ENCODE measurements at places on chromosomes 12 and 14. TPM values are rescaled to one million over a fixed set of nuclear protein-coding genes. Genes with fewer than 3 reads are reported as not detected.

DNA sequence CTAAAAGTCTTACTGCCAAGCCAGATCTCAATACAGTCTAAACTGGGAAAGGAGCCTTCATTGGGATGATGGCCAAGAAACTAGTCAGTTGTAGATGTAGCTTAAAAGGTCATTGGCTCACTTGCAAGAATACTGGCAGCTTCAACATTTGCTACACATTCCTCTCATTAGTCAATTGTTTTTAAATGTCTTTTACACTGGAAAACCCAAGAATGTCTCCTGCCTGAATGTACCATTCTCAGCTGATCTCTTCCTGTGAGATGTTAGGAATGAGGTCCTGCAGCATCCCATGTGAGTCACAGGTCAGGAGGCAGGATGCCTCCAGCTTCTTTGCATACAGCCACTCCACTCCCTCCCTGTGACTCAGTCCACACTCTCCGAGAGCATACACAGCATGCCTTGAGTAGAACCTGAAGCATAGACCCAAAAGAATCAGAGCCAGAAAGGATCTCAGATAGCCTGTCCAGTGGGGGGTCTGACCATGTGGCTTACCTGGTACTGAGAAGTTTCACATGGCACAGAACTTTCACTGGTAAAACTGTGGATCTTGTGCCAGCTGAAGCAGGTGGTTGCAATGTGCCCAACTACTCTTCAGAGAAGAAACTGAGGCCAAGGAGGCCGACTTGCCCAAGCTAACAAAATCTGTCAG, 56.0 kb upstream of the HECTD1 start:
- no peaks in the 10 kb centered on the region for H3K27me3 ChIP-seq
- no peaks in the 10 kb centered on the region for H3K36me3 ChIP-seq
- H3K27ac ChIP-seq = no peak overlapping the region
- H3K4me3 ChIP-seq = no peak overlapping the region
- H3K4me1 ChIP-seq = no peaks in the 10 kb centered on the region

DNA sequence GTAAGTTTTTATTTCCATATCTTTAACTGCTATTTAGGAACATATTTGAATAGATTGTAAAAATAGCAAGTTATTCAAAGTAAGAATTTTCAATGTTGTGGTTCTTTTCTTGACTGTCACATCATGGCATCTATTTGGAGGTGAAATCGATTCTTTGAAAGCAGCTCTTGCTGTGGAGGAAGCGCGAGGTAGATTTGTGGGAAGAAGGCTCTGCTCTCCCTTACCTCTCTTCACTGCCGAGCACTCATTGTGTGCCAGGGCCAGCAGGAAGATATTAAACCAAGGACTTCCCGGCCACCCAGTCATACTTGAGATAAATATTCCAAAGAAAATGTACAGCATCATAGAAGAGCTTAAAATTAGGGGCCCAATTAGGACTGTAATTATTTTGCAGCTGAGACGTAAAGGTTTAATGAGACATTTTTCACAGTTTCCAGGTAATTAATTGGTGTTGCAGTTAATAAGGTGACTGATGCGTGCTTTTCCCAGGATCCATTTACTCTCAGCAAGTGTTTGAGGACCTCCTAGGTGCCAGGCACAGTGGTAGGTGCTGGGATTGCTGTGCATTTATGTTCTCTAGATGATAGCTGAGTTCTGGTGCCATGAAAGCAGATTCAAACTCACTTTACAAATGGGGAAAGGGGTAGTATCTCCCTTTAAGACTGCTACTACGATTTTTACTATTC, 89.2 kb upstream of the DYNC1H1 start:
- H3K27ac ChIP-seq = peak overlapping the region; percentile 9
- peaks cover 73% of the 10 kb centered on the region for H3K4me1 ChIP-seq

- no peaks in the 10 kb centered on the region for H3K36me3 ChIP-seq
- no peaks in the 10 kb centered on the region for H3K27me3 ChIP-seq
- no peak overlapping the region for H3K4me3 ChIP-seq
Measured at GRCh38 chr12:130970908-130971233, 17.2 kb downstream of the ADGRD1 start.

DNA sequence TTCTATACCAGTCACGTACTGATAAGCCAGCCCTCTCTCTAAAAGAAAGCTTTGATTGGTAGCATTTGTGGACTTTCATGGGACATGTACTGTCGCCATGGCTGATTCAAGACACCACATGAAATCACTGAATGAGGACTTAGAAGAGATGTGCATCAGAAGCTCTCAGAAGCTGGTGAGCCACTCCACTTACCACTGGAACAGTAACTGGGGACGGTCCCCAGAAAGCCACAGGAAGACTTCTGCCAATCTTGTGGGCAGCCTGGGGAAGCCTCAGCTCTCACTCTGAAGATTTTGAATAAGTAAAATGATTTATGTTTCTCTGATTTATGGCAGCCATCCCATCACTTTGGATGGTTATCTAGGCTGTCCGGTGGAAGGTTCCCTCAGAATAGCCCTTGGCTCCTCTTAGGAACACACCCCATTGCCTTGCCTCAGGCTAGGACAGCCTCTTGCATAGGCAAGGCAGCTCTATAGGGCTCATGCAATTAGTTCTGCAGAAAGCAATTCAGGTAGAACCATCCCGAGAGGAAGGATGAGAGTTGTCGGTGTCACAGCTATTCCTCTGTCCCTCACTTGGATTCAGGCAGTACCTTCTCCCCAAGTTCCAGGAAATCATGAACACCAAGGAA, 9.8 kb downstream of the DHRS1 start:
- H3K4me1 ChIP-seq = no peaks in the 10 kb centered on the region
- peaks cover 29% of the 10 kb centered on the region for H3K36me3 ChIP-seq
- DNase-seq = no peak
- H3K4me3 ChIP-seq = no peak overlapping the region
- no peak overlapping the region for H3K27ac ChIP-seq

- H3K4me3 ChIP-seq = no peak overlapping the region
- no peaks in the 10 kb centered on the region for H3K36me3 ChIP-seq
- H3K4me1 ChIP-seq = no peaks in the 10 kb centered on the region
- H3K27ac ChIP-seq = no peak overlapping the region
- no peaks in the 10 kb centered on the region for H3K27me3 ChIP-seq
Measured at GRCh38 chr12:115132905-115133304, 448.9 kb upstream of the TBX3 start.

DNA sequence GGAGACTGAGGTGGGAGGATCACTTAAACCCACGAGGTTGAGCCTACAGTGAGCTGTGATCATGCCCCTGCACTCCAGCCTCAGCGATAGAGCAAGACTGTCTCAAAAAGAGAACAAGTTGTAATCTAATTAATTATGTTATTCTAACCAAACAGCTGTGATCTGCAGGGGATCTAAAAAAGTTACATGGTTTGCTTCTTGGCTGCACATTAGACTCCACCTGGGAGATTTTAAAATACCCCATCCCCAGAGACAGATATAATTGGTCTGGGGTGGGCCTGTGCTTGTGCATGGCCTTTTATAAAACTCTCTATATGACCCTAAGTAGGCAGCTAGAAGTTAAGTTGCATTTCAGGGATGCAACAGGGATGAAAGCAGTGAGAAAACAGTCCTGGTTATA, 76.7 kb downstream of the SCAF11 start:
- H3K27me3 ChIP-seq = no peaks in the 10 kb centered on the region
- no peak overlapping the region for H3K4me3 ChIP-seq
- no peak for DNase-seq
- H3K36me3 ChIP-seq = no peaks in the 10 kb centered on the region
- no peak overlapping the region for H3K27ac ChIP-seq

DNA sequence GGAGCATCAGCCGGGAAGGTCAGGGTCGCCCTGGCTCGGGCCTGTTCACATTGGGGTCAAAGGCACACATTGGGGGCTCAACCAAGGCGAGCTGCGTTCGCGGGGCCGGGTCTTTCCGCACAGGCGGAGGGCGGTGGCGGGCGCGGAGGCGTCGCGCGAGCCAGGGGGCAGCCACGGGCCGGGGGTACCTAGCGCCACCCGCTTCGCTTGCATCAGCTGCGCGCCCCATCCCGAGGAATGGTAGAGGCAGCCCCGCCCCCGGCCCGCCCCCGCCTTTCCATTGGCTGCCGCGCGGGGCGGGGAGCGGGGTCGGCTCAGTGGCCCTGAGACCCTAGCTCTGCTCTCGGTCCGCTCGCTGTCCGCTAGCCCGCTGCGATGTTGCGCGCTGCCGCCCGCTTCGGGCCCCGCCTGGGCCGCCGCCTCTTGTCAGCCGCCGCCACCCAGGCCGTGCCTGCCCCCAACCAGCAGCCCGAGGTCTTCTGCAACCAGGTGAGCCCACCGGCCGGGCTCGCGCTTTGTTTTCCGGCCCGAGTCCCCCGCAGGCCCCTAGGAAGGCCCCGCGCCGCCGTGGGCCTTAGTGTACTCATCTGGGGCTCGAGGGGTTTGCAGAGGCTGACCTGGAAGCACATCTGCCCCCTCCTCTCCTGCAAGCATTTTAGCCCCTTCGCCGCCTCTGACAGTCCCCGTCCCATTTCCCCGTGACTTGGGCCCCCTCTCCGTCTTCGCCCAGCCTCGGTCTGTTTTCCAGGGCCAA, at the start of gene ALDH2:
Gene ALDH2 (plus strand): TSS at position 326 of the 754 bp plus-strand sequence. CDS start 50 bp downstream, at position 376.
- peaks cover 4% of the 10 kb centered on the region for H3K4me1 ChIP-seq
- DNase-seq = no peak
- H3K27me3 ChIP-seq = peaks cover 9% of the 10 kb centered on the region
- peak within 1 kb of the TSS; percentile 16 for H3K27ac ChIP-seq
- no peaks in the 10 kb centered on the region for H3K36me3 ChIP-seq

- no peaks in the 10 kb centered on the region for H3K36me3 ChIP-seq
- H3K27me3 ChIP-seq = no peaks in the 10 kb centered on the region
- H3K4me3 ChIP-seq = no peak overlapping the region
- H3K4me1 ChIP-seq = no peaks in the 10 kb centered on the region
- DNase-seq = no peak
- no peak overlapping the region for H3K27ac ChIP-seq
Measured at GRCh38 chr12:26723379-26724308, 109.3 kb downstream of the ITPR2 start.

The CD69 gene
- total RNA-seq = 67.1 TPM

The HRK gene
- not detected for total RNA-seq

The CLEC1B gene
- total RNA-seq = not detected

The SCNN1A gene
- total RNA-seq = 0.93 TPM
